Inflammatory macrophage treated with lipopolysaccharide for 1 hour (primary cell): ENCODE measurements at places on chromosomes 1 and 21.

DNA sequence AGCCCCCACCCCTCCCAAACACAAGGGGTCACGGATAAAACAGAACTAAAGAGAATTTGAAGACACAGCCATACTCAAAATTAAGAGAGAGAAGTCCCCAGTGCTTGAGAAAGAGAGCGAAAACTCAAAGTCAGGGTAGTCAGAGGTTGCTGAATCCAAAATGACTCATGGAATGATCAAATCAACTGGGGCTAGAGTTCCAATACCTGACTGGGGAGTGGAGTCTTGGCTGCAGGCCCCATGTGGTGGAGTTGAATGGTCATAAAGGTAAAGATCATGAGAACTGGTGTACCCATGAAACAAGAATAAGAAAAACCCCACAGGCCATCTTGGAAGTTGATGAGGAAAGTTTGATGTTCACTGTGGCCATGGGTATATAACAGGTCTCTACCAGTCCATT is 84.5 kb upstream of the LRRN2 start:
- DNase-seq = no peak

DNA sequence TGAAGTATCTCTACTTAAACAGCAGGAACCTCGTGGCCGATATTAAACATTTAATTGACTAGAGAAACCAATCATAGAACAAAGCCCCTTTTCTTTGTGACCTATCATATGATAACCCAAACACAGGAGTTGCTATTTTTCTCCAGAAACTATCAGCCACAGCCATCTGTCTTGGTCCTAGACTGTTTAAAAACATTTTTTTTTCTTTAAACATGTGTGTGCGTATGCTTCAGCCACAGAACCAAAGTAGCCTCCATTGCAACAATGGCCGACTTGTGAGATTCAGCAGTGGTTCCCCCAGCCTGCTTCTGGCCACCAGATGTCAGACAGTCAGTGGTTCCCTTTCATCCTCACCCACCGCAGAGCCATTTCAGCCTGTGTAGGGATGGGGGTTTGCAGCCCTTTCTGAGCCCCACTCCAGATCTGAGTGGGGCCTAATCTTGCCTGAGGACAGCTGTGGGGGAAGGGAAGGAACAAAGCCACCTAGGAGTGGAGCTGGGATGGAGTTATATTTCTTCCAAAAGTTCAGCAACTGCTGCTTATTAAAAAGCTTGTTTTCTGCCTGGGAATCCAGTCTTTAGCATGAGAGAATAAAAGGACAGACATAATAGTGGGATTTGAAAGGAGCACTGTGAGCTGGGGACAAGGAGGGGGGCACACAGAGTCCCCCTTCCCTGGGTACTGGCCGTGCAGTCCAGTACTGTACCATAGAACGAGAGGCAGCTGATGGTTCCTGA is 11.7 kb upstream of the IGSF3 start:
- no peak for DNase-seq

DNA sequence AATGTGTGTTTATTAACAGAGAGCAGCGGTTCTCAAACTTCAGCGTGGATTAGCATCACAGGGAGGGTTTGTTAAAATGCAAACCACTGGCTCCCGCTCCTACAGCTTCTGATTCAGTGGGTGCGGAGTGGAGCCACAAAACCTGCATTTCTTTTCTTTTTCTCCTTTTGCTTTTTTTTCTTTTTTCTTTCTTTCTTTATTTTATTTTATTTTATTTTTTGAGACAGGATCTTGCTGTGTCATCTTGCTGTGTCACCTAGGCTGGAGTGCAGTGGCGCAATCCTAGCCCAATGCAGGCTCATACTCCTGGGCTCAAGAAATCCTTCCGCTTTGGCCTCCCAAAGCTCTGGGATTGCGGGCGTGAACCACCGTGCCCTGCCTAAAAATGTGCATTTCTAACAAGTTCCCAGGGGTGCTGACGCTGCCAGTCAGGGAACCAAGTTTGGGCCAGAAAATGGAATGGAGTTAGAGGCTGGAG is 20.9 kb upstream of the SLC1A7 start:
- no peak for DNase-seq

- peak; percentile 87 for DNase-seq
Observed at GRCh38 chr1:160711602-160712311, at the start of gene CD48. Gene CD48, minus strand, starts transcription at chr1:160711822. Its CDS starts 59 bp downstream, at chr1:160711763.

GRCh38 chr1:67031121-67031858 is 22.7 kb downstream of the SLC35D1 start:
- no peak for DNase-seq

GRCh38 chr1:47805921-47806361 is 191.2 kb downstream of the TRABD2B start:
- no peak for DNase-seq

GRCh38 chr1:117137281-117137855 is 15.8 kb upstream of the TRIM45 start:
- no peak for DNase-seq

DNA sequence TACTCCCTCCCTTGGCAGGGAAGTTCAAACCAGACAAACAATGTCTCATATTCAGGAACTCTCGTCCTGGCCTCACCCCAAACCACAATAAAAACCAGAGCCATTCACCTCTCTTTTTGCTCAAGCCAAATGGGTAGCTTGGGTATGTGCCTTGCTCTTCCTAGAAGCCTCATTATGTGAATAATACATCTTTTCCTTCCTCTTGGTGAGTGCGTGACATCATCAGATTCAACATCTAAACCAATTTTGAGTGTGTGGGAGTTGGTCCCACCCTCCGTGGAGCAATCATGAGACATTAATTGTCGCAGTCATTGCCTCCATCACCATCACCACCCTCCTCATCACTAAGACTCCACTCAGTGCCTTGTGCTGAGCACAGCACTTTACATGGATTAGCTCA is 482.9 kb downstream of the PTPRU start:
- DNase-seq = peak; percentile 32

DNA sequence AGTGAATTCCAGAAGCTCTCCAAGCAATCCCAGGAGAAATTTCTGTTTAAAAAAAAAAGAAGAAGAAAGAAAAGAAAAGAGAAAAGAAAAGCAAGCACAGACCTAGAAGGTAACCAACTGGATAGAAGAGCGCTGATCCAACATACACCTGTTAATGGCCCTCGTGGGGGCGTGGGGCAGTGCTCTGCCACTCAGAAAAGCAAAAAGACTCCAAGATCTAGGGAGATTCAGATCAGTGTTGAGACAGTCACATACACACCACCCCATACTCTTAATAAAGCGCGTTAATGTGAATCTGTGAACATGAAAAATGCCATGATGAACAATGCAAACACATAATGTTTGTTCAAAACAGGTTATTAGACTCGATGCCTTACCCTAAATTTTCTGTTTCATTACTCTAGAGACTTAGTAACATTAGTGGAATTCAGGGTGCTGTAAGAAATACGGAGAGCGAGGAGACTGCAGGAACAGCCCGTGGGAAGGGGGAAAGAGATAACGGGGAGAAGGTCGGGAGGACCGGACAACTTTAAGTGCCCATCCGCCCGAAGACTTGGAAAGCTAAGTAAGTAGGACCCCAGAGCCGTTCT is 406 bp downstream of the NME7 start:
- DNase-seq = no peak

- DNase-seq = no peak
Observed at GRCh38 chr1:8941906-8942305, 3.8 kb upstream of the CA6 start.

DNA sequence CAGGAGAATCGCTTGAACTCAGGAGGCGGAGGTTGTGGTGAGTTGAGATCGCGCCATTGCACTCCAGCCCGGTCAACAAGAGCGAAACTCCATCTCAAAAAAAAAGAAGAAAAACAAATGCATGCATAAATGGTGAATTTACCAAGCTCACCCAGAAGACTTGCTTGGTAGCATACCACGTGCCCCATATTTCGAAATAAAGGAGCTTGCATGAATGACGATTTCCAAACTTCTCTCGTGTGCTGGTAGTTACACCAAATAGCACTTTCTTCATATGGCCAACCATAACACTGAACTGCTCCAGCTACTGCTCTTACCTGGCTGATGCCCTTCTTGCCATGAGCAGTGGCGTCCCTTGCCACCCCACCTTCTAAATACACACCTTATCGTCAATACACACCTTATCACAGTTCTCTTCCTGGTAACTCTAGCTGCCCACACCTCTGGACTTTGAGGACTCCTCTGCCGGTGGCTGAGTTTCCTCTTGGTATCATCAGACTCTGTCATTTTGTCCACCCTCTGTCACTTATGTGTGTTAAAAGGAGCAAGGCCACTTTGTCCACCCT is 2.8 kb downstream of the DOP1B start:
- DNase-seq = peak; percentile 89

DNA sequence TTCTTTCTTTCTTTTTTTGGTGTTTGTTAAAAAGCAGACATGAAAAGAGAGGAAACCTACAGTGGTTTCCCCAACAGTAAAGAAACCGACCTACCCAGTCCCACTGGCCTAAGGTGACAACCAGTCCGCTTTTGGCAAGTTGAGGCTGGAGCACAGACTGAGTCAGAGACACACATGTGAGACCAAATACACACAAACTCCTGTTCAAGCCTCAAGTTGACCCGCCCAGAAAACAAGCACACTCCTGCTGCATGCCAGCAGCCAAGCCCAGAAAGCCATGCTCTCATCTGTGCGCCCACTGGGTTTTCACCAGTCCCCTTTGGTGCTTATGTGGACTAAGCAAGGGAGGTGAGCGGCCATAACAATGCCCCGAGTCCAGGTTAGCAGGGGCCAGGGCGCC is 64.6 kb upstream of the GPR153 start:
- DNase-seq = no peak

GRCh38 chr1:204664384-204664651 is 21.2 kb downstream of the LRRN2 start:
- DNase-seq = no peak

- no peak for DNase-seq
Observed at GRCh38 chr1:235402457-235403200, 35.4 kb downstream of the TBCE start.

DNA sequence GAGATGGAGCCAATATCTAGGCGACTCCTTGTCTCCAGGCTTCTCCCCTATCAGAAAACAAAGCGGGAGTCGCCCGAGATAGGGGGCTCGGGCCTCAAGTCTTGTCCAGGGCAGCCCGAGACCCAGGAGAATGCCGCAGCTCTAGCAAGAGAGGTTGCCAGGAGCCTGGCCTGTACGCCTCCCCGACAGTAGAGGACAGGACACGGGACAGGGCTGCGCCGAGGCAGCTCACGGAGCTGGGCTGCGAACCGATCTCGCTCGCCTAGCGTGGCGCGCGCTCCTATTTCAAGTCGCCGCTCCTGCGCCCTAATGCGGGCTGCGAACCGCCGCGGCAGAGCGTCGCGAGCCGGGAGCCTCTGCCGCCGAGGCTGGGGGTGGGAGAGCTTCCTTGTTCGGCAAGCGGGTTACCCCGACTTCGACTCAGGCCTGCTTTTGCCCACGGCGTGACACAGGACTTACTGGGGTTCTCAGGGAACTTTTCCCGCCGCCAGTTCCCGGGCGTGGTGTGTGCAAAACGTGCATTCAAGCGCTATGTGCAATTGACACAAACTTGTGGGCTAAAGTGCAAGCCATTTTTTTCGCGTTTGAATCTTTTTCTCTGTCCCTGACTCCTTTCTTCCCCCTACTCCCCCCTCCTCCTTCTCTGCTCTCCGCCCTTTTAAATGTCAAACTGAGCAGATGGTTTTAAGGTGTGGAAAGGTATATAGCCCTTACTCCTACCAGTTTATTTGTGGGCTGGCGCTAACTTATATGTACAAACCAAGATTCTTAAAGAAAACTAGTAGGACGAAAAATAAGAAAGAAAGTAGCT is 2.4 kb upstream of the PROX1 start:
- DNase-seq = no peak

GRCh38 chr1:163035446-163036249 is 33.5 kb upstream of the RGS4 start:
- no peak for DNase-seq

- no peak for DNase-seq
Observed at GRCh38 chr1:95005584-95005983, 67.2 kb downstream of the ALG14 start.

DNA sequence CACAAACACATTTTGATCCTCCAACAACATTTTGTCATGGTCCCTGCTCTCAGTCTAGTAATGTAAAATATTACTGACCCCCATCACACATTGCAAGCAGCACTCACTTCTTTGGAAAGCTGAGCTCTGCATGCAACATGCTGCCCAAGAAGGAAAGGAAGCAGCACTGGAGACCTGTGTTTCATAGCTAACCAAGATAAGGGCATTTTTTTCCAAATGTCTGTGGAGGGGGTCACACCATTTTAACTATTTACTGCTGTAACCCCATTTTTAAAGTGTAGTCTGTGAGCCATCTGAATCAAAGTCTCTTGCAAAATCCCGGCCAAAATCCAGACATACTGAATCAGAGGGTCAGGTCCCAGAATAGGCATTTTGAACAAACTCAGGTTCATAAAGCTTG is 4.5 kb upstream of the RASSF5 start:
- DNase-seq = no peak

GRCh38 chr1:232033285-232033684 is 406.7 kb downstream of the DISC1 start:
- no peak for DNase-seq

GRCh38 chr1:194830387-194830786 is 1644.0 kb upstream of the B3GALT2 start:
- no peak for DNase-seq

DNA sequence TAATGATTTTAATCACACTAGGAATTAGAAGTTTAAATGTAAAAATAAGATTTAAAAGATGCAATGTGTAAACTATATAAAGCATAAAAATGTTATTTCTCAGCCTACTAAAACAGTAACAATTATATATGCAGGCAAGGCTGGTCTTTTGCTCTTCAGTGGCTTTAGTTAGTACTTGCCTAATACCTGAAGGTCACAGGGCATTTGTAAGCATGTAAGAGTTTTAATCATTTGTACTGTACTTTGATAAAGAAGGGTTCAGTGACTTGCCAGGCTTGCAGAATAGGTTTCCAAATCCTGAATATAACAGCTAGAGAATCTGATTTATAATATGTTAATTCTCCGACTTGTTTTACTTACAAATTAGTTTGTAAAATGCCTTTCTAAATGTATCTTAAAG is 256.5 kb downstream of the GPR52 start:
- no peak for DNase-seq

DNA sequence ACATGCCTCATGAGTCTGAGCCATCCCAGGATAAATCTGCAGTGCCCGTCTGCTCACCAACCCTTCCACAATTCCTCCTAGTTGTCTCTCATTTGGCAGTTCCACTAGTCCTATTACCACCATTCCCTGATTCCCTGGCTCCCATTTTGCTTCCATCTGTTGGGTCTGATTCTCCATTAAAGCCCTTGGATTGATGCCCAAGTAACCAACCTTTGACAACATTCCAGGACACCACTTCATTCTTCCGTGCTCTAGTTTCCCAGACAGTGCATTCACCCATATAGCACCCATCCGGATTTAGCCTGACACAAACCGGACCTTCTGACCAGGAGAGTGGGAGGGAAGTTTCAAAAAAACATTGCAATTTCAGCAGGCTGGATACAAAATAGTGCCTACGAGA is 189.4 kb upstream of the PALMD start:
- DNase-seq = no peak

GRCh38 chr1:192303029-192303428 is 13.8 kb upstream of the RGS21 start:
- DNase-seq = no peak

- no peak for DNase-seq
Observed at GRCh38 chr21:41966872-41967621, 13.2 kb upstream of the C2CD2 start.
